ENCODE measurements at places on chromosomes 7 and 10. TPM values are rescaled to one million over a fixed set of nuclear protein-coding genes. Genes with fewer than 3 reads are reported as not detected.

DNA sequence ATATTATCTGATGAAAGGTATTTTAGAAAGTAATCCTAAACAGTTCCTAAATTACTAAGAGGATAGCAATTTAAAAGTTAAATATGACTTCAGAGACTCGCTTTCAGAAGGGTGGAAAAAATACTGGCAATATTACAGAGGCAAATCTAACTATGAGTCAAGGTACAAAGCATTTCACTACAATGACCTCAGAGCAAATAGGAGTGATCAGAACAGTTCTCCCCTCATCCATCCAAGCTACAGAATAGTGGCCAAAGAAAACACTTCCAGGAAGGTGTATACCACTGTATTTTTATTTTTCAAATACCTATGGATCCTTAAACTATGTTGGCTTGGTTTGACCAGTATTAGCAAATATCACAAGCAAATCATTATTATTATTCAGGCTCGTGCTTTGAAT lies 112.8 kb upstream of the ODAD2 start:
- DNase-seq, result no peak

GRCh38 chr10:105473170-105473569 lies 832.1 kb downstream of the SORCS3 start:
- no peak for DNase-seq

DNA sequence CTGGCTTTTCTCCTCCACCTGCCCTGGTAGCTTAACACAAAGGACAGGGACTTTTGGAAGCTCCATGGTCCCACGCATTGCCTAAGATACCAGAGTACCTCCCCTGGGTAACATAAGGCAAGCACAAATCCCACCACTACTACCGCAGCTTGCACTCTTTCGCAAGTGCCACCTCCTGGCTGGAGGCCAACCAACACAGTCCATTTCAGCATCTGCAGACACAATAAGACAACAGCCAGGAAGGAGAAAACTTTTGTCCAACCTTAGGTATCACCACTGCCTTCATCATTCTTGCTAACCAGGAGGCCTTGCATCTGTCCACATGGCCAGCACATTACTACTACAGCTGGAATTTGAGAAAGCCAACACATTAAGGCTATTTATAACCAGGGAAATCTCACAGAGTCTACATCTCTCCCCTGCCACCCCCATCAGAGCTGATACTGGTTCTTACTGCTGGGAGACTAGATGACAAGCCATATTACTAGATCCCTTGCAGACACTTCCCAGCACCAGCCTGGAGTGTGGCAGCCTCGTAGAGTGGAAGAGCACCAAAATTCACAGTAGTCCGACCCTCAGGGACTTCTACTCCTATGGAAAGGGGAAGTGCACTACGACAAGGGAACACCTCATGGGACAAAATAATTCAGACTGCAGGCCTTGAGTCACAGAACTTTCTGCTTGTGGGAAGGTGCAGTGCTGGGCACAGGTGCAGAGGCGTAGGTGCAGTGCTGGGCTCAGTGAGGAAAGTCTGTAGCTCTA lies 39.8 kb upstream of the CDK13 start:
- DNase-seq, result no peak

- peak; percentile 25 for DNase-seq
Measured at GRCh38 chr10:131994435-131994834, 12.7 kb upstream of the BNIP3 start.

DNA sequence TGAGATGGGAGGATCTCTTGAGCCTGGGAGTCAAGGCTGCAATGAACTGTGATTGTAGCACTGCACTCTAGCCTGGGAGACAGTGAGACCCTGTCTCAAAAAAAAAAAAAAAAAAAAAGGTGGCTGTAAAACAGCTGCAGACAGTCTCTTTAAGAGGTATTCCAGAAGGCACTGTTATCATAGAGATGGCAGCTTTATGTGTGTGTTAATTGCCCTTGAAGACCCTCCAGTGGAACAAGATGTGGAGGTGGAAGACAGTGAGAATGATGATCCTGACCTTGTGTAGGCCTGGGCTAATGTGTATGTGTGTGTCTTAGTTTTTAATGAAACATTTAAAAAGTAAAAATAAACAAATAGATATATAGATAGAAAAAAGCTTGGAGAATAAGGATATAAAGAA lies 66.0 kb downstream of the ZNF487 start:
- DNase-seq, result no peak

GRCh38 chr10:67771200-67771599 lies 66.8 kb downstream of the DNAJC12 start:
- DNase-seq, result no peak

GRCh38 chr10:116300542-116300941 lies 23.7 kb upstream of the CCDC172 start:
- DNase-seq, result no peak

GRCh38 chr10:49361735-49362568 lies 33.9 kb downstream of the DRGX start:
- DNase-seq, result peak; percentile 41

DNA sequence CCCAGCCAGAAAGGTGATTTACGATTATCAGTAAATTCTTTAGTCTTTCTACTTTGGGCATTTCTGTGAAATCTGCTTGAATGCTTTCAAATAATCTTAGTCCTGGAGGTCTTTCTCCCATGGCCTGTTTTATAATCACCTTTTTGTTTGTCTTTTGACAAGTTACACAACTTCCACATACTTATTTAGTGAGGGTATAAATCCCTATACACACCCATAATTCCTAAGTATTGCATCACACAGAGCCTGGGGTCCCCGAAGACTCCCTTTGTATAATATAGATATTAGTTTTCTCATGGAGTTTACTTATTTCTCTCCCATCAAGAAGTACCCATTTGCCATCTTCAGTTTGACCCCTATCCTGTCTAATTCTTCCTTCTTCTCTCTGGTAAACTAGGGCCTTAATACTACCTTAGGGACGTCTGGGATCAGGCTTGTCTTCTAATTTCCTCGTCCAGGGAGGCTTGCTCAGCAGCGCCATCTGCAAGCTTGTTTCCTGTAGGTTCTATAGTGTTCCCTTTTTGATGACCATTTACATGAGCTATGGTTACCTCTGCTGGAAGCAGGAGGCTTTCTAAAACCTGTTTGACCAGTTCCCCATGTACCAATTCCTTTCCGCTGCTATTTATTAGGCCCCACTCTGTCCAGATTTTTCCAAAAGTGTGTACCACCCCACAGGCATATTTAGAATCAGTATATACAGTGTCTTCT lies 8.1 kb downstream of the DNAH11 start:
- no peak for DNase-seq

DNA sequence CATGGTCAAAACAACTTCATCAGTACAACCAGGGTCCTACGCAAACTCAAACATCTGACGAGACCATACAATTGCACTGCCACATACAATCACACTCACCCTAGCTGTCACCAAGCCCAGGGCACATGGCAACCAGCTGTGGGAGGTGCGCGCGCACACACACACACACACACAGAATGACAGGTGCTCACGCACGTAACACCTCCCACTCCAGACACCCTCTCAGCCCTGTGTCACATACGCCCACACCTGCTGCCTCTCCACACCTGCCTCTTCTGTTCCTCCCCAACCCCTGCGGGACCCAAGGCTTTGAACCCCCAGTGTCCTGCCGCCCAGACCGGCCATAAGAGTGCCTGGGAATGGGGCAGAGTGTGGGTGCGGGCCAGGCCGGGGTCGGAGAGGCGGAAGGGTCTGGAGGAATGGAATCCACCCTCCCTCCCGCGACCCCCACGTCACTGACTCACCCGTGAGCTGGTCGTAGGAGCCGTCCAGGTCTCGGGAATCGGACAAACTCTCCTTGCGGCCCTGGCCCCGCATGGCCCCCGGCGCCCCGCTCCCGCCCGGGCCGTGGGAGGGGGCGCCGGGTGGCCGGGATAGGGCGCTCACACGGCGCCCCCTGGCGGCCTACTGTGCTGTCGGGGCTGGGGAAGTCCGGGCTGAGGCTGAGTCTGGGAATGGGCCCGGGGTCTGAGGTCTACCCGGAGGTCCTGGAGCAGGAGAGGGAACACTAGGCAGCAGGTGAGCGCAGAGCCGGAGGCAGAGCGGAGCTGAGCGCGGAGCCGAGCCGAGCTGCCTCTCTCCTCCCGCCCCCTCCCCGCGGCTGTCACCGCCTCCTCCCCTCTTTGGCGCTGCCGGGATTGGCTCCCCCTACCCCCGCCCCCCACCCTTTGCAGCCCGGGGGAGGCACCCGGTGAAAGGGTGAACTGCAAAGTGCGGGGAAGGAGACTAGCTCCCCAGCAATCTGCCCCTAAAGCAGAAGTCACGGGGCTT lies at the start of gene KCNIP2:
KCNIP2 (minus strand) TSS at position 769 of the 990 bp plus-strand sequence; CDS start at position 537, 232 bp downstream.
- DNase-seq, result no peak

DNA sequence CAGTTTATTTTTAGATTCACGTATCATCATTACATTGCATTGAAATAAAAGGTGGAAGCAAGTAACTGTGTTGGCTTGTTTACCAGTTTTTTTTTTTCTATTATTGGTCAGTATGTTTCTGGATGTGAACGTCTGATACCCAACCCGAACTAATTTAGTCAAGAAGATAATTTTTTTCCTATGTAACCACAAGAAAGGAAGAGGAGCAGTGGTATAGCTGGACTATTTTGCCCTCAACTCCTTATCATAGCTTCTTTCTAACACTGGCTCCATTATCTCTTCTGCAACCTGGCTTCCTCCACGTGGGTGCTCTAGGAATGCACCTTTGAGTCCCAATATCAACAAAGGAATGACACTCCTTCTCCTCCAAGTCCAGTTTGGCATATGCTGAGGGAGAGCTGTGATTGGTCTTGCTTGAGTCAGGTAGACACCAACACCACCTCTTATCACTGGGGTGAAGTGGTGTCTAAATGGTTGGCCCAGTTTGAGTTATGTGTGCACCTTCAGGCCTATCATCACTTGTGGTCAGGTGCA lies 29.4 kb downstream of the OR9A2 start:
- DNase-seq, result no peak

- DNase-seq, result no peak
Measured at GRCh38 chr7:137146012-137146455, 197.5 kb downstream of the PTN start.

- no peak for DNase-seq
Measured at GRCh38 chr10:112639298-112639697, 192.3 kb downstream of the VTI1A start.

DNA sequence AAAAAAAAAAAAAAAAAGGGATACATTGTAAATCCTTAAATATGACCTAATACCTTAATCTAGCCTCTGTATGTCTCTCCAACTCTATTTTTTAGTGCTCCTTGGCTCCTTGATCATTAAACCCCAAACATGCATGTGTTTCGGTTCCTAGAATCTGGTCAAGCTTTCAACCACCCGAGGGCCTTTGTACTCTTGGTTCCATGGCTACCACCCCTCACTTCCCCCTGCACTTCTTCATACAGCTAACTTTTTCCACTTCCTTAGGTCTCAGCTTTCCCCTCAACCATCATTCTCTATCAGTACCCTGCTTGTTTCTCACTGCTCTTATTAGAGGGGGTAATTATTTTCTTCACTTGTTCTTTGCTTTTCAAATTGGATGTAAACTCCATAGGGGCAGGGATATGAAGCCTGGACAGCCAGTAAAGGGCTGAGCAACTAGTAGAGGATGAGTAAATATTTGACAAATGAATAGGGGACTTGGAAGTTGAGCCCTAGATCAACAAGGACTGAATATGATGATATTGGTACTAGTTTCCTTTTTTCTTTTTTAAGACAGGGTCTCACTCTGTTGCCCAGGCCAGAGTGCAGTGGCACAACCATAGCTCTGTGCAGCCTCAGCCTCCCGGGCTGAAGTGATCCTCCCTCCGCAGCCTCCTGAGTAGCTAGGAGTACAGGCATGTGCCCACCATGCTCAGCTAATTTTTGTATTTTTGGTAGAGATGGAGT lies 4.3 kb upstream of the GDI2 start:
- DNase-seq, result no peak

GRCh38 chr10:125415006-125415633 lies 254.8 kb upstream of the CTBP2 start:
- no peak for DNase-seq

DNA sequence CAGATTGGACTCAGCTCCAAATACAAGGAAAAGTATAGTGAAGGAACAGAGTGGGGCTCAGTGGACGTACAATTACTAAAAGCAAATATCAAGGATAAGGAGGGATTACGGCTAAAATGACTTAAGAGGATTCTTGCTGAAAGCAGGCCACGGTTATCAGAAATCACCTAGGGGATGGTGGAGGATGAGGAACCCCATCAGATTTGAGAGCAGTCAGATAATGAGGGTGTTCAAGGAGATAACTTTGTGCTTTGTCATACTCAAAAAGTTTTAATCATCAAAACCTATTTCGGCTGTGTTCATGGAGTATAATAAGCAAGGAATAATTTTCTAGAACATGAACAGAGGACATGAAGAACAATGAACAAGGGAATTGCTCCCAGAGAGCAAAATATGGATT lies 275.8 kb downstream of the SEMA3D start:
- DNase-seq, result no peak

DNA sequence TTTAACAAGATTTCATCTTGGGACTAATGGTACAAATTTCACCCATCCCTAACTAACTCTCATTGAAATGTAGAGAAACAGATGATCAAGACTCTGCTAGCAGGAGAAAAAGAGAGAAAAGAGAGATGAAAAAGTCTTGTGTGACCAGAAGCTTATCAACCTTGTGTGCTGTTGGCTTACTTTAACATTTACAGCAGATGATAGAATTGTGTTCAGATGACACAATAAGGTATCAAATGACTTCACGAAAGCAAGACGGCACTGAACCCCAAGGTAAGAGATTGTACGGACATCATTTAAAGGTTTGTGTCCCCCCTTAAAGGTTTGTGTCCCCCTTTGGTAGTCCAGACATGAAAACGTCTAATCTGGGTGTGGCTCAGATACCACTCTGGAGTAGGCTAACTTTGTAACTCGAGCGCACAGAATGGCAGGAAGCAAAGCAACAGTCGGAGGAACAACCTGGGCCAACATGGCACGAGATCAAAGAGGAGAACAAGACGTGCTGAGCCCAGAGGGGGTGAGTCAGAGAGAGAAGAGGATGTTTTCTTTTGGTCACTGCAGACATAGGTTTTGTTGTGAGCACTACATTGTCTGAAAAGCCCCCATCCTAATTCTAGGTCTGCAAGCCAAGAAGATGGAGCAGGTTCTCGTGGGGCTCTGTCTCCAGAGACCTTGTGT lies 10.4 kb upstream of the LMBR1 start:
- no peak for DNase-seq

- no peak for DNase-seq
Measured at GRCh38 chr7:134071355-134072331, 55.5 kb upstream of the LRGUK start.

- no peak for DNase-seq
Measured at GRCh38 chr10:4846775-4847174, 20.8 kb downstream of the AKR1E2 start.

DNA sequence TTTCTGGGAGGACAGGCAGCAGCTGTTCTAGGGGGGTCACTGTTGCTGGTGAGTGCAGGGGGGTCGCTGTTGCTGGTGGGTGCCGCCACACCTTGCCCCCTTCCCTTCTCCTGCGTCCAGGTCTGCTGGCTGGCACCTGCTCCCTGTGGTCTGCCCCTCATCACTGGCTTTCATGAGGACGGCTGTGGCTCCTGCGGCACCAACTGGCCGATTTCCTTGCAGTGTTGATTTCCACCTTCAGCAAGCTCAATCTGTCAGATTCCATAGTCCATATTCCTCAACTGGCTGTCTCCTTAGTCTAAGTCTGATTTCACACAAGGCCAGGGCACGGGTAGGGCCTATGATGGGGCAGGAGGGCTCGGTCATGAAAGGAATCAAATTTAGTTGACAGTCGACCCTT lies 23.4 kb upstream of the GRB10 start:
- no peak for DNase-seq

The ANKRD2 gene
- 0.49 TPM for total RNA-seq

The SPDYE1 gene
- total RNA-seq, result not detected

The PIK3CG gene
- total RNA-seq, result 4.5 TPM

The BTBD16 gene
- not detected for total RNA-seq

The ZNF425 gene
- total RNA-seq, result 3.9 TPM

The PDE1C gene
- total RNA-seq, result 13.2 TPM

The FGFBP3 gene
- total RNA-seq, result 0.27 TPM

The ZNF25 gene
- 24.1 TPM for total RNA-seq
